Gastroesophageal sphincter (tissue), 4 donors: ENCODE measurements at places on chromosomes 2 and 18. TPM values are rescaled to one million over a fixed set of nuclear protein-coding genes. Genes with fewer than 3 reads are reported as not detected.

The RNF125 gene
- 1.7 TPM for total RNA-seq

DNA sequence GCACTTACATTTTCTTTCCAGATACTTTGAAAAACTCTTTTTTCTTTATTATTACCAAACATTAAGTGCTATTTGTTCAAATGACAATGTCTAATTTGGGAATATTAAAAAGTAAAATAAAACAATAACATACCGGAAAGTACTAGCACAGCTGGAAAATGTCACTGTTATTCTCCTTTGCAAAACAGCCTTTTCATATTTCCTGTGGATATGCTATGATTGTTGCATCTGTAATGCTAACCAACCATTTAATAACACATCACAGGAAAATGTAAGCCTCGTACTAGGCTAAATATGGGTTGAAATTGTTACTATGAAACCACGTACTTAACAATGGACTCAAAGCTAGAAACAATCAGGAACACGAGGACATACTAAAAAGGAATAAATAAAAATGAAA is 298.1 kb downstream of the CBLN2 start:
- H3K4me1 ChIP-seq = no peaks in the 10 kb centered on the region
- H3K36me3 ChIP-seq = no peaks in the 10 kb centered on the region
- no peak overlapping the region for H3K4me3 ChIP-seq
- H3K27me3 ChIP-seq = no peaks in the 10 kb centered on the region

The SP5 gene
- not detected for total RNA-seq

- H3K4me3 ChIP-seq = no peak overlapping the region
- peaks cover 2% of the 10 kb centered on the region for H3K27me3 ChIP-seq
- H3K36me3 ChIP-seq = no peaks in the 10 kb centered on the region
- no peak for ATAC-seq
Observed at GRCh38 chr18:50218432-50219197, 23.7 kb upstream of the MYO5B start.

- no peak for ATAC-seq
- H3K4me1 ChIP-seq = peaks cover 64% of the 10 kb centered on the region
- no peaks in the 10 kb centered on the region for H3K27me3 ChIP-seq
Observed at GRCh38 chr2:74007121-74007520, 22.4 kb downstream of the TET3 start.

GRCh38 chr2:46050489-46050888 is 246.7 kb upstream of the EPAS1 start:
- H3K27ac ChIP-seq = no peak overlapping the region
- no peak for ATAC-seq
- no peaks in the 10 kb centered on the region for H3K36me3 ChIP-seq
- H3K4me1 ChIP-seq = no peaks in the 10 kb centered on the region
- H3K4me3 ChIP-seq = no peak overlapping the region
- H3K27me3 ChIP-seq = no peaks in the 10 kb centered on the region

The PIEZO2 gene
- 1.8 TPM for total RNA-seq

- H3K36me3 ChIP-seq = no peaks in the 10 kb centered on the region
- peak; percentile 84 for ATAC-seq
- no peak overlapping the region for H3K4me3 ChIP-seq
- no peaks in the 10 kb centered on the region for H3K4me1 ChIP-seq
- no peak overlapping the region for H3K27ac ChIP-seq
Observed at GRCh38 chr2:104897515-104898184, 43.7 kb downstream of the POU3F3 start.

The CAD gene
- total RNA-seq = 23.3 TPM

The SLC16A14 gene
- 0.85 TPM for total RNA-seq

The ERICH2 gene
- not detected for total RNA-seq

The PRADC1 gene
- 29.2 TPM for total RNA-seq

The ABCB11 gene
- not detected for total RNA-seq

DNA sequence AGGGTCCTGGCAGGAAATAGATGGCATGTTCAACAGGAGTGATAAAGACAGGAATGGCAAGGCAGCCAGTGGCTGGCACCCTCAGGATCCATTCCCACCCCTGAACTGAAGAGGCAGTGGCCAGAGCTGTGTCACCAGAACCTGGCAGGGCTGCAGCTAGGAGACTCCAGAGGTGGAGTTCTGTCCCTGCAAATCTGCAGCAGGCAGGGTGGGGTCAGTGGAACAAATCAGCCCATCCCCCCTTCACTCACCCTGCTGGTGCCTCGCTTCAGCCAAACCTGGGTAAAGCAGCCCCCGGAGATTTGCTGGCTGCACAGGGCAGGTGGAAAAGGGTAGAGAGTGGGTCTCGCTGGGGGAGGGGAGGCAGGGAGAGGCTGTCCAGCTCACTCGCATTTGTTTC is 12.7 kb downstream of the INPP5D start:
- H3K36me3 ChIP-seq = no peaks in the 10 kb centered on the region
- H3K4me1 ChIP-seq = no peaks in the 10 kb centered on the region
- no peak overlapping the region for H3K4me3 ChIP-seq
- peaks cover 10% of the 10 kb centered on the region for H3K27me3 ChIP-seq

DNA sequence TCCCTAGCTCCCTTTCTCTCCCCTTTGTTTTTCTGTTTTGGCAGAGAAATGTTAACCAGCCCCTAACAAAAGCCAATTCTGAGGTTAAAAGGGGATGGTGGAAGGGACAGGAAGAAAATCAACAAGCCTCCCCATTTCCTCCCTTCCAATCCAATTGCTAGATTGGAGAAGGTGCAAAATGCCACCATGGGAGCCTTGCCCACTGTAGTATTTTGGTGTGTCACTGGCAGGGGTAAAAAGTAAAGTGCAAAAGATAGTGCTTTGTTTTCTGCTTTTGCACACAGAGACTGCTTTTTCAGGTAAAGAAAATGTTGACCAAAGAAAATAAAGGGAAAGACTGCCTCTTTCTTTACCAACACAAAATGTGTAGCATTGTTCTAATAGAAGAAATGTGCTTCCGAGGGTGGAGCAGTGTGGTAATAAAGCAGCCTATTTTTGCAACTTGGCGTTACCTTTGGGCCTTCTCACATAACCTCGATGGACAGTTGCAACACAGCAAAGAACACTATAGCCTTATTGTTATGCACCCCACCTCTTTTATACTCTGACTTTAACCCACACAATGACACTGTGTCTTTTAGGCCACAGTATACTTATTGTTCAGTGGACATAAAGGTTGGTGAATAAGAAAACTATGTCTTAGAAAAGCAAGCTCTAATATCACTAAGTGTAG is 861.8 kb downstream of the BCL11A start:
- no peak for ATAC-seq
- no peaks in the 10 kb centered on the region for H3K27me3 ChIP-seq
- no peak overlapping the region for H3K4me3 ChIP-seq
- H3K4me1 ChIP-seq = no peaks in the 10 kb centered on the region
- no peak overlapping the region for H3K27ac ChIP-seq

The LIMS3 gene
- total RNA-seq = 3.6 TPM

DNA sequence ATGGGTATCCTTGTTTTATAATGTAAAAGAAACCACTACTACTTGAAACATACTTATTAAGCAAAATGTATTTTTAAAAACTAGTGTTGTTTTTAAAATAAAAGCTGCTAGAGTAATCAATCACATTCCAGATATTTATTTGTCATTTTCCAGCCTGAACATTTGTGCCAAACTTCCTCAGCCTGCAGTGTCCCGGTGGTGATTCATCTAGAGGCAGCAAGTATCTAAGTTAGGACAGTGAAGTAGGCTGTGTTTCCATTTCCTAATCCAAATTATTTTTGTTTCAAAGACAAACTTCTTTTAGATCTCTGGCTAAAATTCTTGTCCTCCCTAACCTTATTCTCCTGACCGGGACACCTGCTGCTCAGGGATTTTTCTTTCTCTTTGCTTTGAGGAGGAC is 12.8 kb upstream of the GCG start:
- no peaks in the 10 kb centered on the region for H3K4me1 ChIP-seq
- no peaks in the 10 kb centered on the region for H3K27me3 ChIP-seq
- H3K4me3 ChIP-seq = no peak overlapping the region
- no peaks in the 10 kb centered on the region for H3K36me3 ChIP-seq

The CCDC121 gene
- 4.6 TPM for total RNA-seq

DNA sequence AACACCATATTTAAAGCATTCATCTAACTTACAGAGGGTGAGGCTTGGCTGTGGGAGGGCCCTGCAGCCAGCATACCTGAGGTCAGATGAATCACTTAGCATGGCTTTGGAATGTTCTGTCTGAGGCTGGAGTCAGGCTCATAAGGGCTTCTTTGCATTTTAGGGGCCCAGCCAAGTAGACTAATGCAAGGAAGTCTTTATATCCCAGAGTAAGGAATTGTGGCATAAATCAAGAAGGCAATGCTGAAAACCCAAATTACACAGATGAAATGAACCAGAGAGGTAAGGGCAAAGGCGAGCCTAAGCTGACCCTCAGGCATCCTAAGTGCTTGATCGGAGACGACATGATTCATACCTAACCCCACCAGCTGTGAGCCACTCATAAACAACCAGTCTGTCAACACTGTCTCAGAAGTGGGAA is 383.6 kb downstream of the DCC start:
- no peaks in the 10 kb centered on the region for H3K27me3 ChIP-seq
- ATAC-seq = no peak
- H3K4me3 ChIP-seq = no peak overlapping the region
- no peaks in the 10 kb centered on the region for H3K4me1 ChIP-seq
- H3K27ac ChIP-seq = no peak overlapping the region
- no peaks in the 10 kb centered on the region for H3K36me3 ChIP-seq

DNA sequence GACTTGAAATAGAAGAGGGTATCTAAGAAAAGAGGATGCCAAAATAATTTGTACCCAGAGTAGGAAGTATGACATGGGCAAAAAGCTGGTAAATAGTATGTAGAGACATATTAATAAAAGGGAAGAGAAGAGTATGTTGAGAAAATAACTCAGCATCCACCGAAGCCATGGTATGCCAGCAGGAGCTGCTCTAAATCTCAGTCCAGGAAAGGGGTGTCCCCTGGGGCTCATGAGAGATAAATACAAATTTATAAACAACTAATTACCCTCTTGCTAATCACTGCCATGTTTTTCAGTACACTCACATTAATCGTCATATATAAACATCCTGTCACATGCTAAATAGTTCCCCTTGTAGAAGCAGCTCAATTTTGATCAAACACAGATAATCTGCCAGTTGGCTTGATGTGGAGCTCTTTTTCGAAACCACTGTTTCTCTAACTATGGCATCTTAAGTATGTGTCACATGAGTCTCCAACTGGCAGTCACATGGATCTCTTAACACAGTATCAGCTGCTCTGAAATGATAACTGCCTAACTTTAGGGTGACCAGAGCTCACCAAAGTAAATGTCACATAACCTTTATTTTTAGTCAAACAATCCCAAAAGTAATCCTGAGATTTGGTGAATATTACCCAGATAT is 31.9 kb downstream of the EXOC6B start:
- H3K27ac ChIP-seq = no peak overlapping the region
- no peak for ATAC-seq
- H3K4me1 ChIP-seq = no peaks in the 10 kb centered on the region
- H3K4me3 ChIP-seq = no peak overlapping the region

DNA sequence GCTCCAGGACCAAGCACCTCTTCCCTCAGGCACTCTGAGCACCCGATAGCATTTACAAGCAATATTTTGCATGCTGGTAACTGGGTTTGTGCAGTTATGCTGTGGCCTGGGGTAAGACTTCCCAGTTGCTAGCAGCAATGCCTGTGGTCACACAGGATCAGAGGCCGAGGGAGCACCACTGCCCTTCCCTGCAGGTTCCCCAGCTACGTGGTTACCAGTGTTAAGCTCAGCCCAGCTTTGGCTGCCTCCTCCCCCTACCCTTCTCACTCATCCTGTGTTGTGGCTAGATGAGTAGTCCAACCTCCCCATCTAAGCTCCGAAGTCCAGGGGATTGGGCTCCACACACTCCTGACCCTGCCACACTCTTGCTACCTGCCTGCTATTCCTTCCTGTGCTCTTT is 141.1 kb downstream of the CELF4 start:
- no peak overlapping the region for H3K4me3 ChIP-seq
- no peaks in the 10 kb centered on the region for H3K36me3 ChIP-seq
- H3K27me3 ChIP-seq = peaks cover 6% of the 10 kb centered on the region
- no peaks in the 10 kb centered on the region for H3K4me1 ChIP-seq
- ATAC-seq = no peak
- H3K27ac ChIP-seq = no peak overlapping the region

The STON1 gene
- total RNA-seq = 263 TPM

The KYNU gene
- 0.27 TPM for total RNA-seq

The EFHD1 gene
- total RNA-seq = 23.3 TPM

The FER1L5 gene
- not detected for total RNA-seq

DNA sequence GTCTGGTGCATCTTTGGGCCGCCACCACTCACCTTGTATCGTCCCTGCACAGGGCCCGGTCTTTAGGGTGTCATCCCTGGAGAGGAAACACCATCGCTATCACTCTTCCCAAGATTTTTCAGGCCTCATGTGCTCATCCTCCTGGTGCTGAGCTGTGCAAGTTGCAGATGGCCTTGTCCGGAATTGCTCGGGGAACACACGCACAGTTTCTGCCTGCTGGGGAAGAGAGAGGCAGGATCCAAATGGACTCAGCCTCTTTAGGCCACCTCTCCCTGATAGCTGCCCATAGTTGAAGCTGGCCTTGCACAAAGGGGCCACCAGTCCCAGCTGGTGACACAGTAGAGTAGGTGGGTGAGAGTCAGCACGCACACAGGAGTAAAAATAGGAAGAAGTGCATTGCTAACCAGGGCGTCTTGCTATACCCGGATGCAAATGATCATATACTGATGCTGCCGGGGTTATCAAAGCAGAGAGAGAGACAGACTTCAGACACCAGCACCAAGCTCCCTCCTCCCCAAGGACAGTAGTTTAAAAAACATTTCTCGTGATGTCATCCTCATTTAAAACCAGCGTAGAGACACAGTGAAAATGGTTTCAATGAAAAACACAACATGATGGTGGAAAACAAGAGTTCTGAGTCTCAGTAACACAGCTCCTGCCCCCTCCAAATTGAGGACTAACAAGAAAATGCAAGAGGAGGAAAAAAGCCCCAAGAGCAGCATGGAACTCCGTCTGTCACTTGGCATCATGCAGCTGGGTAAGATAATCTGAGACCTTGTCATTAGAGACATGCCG is 147.5 kb upstream of the NCK2 start:
- H3K27ac ChIP-seq = no peak overlapping the region
- no peak for ATAC-seq
- no peaks in the 10 kb centered on the region for H3K36me3 ChIP-seq
- H3K4me1 ChIP-seq = no peaks in the 10 kb centered on the region
- H3K4me3 ChIP-seq = no peak overlapping the region

The RAB12 gene
- 64.3 TPM for total RNA-seq

GRCh38 chr2:46369783-46370182 is 72.6 kb downstream of the EPAS1 start:
- H3K4me1 ChIP-seq = no peaks in the 10 kb centered on the region
- H3K36me3 ChIP-seq = no peaks in the 10 kb centered on the region
- no peak for ATAC-seq
- no peak overlapping the region for H3K27ac ChIP-seq
- no peak overlapping the region for H3K4me3 ChIP-seq

The KRTCAP3 gene
- total RNA-seq = not detected

The ABCG5 gene
- total RNA-seq = not detected

GRCh38 chr18:63773551-63773950 is 1.7 kb upstream of the SERPINB7 start:
- no peak for ATAC-seq
- no peak overlapping the region for H3K27ac ChIP-seq
- H3K4me3 ChIP-seq = no peak overlapping the region
- no peaks in the 10 kb centered on the region for H3K36me3 ChIP-seq
